B cell (primary cell): ENCODE measurements at places on chromosomes 7 and 10. TPM values are rescaled to one million over a fixed set of nuclear protein-coding genes. Genes with fewer than 3 reads are reported as not detected.

GRCh38 chr7:28203508-28204240 lies 23.1 kb upstream of the JAZF1 start:
- no peak for DNase-seq

DNA sequence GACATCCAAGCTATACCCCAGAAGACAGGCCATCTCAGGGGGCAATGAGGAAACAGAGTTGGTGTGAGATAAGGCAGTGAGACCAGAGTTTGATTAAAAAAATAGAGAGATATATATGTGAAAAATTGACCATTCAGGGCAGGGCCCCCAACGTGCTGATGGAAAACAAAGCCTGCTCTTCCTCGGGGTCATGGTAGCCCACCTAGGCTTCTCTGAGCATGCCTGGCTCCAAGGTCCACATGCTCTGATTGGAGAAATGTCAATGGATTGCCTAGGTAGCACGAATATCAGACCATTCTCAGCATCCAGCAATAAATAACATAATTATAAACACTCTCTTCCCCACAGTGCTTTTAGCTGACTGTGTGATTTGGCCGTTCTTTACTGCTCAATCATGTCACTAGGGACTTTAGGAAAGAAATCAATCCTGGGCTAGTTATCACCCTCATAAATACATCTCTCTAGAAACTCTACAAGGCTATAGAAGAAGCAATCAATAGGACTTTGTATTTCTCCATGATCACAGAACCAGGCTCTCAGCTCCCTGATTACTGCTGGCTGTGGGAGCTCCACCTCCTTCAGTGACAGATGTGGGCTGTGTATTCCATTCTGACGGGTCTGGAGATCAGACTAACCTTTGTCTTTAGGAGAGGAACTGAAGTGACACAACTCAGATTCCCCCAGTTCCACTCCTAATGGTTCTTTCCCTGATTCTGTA lies 766.4 kb downstream of the GRID1 start:
- DNase-seq = no peak

Gene PNLIPRP1
- polyA plus RNA-seq = not detected in 2 replicates

- no peak for DNase-seq
These were observed 453.7 kb upstream of the POT1 start for GRCh38 chr7:125383324-125383723.

DNA sequence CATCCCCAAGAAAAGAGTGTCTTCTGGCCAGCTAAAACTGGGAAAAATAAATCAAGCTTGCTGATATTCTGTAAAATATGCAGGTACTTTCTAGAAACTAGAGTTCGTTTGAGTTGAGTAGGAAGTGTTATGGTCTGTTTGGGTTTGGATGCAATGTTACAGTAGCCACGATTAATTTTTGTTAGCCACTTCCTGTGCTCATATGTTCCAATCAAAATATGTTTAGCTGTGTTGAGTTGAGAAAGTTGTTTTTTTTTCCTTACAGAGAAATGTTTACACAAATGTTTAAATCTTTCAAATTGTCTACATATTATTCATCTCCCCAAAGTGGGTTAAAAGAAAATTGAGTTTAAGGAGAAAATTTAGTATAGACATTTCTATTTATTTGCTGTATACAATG lies 11.3 kb upstream of the LAMB1 start:
- DNase-seq = no peak

Gene SLC35G1
- polyA plus RNA-seq = 0.66 and 1.7 TPM in 2 replicates

GRCh38 chr7:23791721-23792120 lies 81.7 kb downstream of the STK31 start:
- DNase-seq = no peak

Gene BEND7
- polyA plus RNA-seq = 0.09 and 0.10 TPM in 2 replicates

Gene PRRT4
- 0.04 TPM in 1 of 2 replicates, not detected in the other for polyA plus RNA-seq

- DNase-seq = no peak
These were observed 21.9 kb upstream of the KCNK18 start for GRCh38 chr10:117175215-117175900.

- no peak for DNase-seq
These were observed 102.9 kb upstream of the PHYHIPL start for GRCh38 chr10:59073456-59074053.

DNA sequence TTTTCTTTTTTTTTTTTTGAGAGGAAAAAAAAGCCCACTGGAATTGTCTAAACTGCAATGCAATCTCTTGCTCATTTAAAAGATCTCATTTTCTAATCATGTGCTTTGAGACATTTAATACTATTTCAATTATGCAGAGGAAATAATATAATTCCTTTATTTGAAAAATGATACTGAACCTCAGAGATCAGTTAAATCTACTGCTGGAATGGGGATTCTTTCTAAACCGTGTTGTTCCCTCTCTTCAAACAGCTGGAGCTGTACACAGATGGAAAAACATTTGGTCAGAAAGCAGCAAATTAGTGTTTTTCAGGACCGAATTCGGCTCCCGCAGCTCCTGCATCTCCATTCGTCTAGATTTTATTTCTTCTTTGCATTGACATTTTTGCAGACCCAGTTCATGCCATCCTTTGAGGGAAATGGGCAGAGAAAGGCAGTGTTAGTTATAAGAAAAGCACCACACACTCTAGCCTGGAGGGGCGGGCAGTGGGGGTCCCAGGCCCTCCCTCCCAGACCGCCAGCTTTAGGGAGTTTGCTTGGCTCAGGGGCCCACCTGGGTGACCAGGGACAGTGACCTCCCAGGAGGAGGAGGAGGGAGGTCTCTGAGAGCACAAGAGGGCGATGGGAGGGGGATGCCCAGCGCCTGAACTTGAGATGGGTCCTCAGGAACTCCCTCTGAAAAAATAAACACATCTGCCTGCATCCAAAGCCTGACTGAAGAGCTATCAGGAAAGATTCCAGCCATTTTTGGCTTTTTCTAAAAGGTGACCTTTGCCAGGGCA lies 32.4 kb downstream of the TRIM8 start:
- DNase-seq = no peak

- DNase-seq = peak; percentile 89
These were observed 66.7 kb downstream of the HHEX start for GRCh38 chr10:92756201-92757065.

DNA sequence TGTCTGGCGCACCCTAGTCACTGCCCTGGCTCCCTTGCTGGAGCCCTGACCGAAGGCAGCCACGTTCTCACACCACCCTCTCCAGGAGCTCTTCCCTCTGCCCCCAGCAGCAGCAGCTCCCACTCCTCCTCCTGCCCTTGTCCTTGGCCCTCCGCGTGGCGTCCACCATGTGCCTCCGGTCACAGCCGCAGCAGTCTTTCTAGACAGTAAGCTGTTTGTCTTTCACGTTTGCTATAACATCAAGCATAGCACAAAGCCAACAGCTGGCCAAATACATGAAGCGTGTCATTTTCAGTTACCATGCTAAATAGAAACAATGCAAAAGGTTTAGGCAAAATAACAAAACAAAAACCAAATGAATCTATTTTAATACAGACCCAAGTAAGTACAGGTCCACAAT lies 3.3 kb downstream of the PITRM1 start:
- no peak for DNase-seq

Gene SPDYE2
- 0.07 TPM in 1 of 2 replicates, not detected in the other for polyA plus RNA-seq

DNA sequence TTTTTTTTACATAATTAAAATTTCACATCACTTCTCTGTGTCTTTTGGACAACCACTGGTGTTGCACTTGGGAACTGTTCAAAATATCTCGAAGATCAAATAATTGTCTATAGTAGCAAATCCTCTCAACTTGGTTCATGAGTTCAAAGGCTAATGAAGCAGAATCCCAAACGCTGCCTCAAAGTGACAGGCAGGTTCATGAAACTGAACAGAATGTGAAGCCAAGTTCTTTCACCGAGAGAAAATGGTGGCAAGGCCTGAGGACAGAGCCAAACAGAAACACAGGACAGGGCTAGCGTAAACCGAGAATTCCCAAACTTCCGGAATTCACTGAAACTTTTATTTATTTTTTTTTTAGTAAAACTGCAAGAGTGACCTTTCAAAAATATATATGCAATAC lies 21.1 kb downstream of the SMURF1 start:
- DNase-seq = no peak

DNA sequence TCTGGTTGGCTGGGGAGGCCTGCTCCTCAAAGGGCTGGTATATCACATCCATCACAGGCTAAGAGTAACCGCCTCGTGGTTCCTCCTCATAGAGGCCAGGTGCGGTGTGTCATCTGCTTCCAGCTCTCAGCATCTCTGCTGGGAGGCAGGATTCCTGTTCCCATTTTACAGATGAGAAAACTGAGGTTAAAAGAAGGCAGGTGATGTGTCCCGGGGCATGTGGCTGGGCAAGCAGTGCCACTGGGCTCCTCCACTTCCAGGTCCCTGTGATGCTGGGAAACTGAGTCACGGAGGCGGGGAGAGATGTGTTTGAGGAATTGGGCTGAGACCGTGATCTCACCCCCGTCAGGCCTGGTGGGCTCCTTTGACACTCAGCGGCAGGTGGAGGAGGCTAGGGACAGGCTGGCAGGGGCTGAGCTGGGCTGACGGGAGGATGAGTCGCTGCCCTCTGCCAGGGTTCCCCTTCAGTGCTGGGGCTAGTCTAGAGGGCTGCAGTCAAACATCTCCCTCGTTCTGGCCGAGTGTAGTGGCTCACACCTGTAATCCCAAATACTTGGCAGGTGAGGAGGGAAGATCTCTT lies 9.4 kb downstream of the ARPC1B start:
- DNase-seq = no peak

DNA sequence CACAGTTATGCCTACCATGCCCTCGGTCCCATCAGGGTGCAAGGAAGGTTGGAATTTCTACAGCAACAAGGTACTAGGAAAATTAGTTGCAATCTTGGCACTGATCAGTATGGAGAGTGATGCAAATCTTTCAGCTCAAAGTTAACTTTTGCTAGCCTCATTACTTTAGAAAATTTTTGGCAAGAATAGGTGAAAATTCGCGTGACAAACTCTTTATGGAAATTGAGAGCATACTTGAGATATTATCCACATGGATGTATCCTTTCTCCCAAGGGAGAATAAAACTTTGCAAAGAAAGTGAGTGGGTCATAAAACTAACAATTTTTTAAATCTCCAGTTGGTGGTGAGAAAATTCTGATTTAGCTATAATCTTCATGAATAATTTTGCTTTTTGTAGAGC lies 71.1 kb upstream of the SLC39A12 start:
- DNase-seq = no peak
